ENCODE measurements at places on chromosomes 5 and 9.

DNA sequence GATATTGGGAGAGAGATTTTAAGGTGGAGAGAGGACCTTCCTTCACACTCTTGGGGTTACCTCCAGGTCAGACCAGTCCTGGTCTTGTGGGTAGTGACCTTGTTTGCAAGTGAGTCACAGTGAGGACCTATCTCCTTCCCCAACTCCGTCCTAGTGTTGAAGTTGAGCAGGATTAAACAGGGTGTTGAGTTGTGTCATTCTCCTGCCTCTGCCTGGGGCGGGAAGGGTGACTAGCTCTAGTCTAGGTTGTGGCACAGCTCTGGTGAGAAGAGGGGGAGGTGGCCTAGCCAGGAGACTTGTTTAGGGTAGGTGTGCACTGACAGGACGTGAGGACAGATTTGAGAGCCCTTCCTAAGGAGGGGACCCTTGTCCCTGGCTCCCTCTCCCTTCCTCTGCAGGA, 119.6 kb upstream of the PITX1 start:
- DNase-seq, result no peak

GRCh38 chr5:81552852-81553566, 159.1 kb upstream of the ACOT12 start:
- DNase-seq, result no peak

DNA sequence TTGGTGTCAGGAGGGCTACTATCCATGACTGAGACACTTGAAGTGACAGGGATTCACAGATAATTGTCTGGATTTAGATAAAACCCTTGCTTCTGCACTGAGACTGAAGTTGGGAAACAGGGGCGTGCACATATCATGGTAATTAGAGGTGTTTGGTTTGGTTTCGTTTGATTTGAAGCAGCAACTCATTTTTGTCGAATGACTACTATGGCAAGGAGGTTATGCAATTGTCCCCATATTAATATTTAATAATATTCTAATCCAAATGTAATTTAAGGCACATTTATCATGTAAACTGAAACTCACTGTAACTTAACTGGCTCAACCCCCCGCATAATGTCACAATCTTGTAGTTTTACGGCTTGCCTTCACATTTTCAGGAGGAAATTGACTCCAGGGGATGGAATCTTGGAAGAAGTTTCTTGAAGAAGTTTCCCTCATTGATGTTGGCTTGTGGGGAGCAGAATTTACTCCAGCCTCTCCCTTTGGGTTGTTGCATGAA, 12.5 kb downstream of the ZNF366 start:
- no peak for DNase-seq

GRCh38 chr9:129597355-129598088, 23.4 kb downstream of the C9orf50 start:
- DNase-seq, result no peak

GRCh38 chr5:160352308-160352707, 18.1 kb downstream of the C1QTNF2 start:
- DNase-seq, result no peak

GRCh38 chr9:122058051-122058450, 35.1 kb downstream of the TTLL11 start:
- DNase-seq, result no peak

DNA sequence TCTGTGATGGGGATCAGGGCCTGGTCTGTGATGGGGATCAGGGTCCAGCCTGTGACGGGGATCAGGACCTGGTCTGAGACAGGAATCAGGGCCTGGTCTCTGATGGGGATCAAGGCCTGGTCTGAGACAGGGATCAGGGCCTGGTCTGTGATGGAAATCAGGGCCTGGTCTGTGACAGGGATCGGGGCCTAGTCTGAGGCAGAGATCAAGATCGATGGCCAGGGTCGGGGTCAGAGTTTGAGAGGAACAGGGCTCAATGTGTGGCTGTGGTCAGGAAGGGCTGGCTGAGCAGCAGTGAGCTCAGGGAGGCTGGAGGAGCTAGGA, 33.8 kb upstream of the TMEM250 start:
- no peak for DNase-seq

- no peak for DNase-seq
Measured at GRCh38 chr9:134101623-134102149, 33.9 kb upstream of the BRD3 start.

DNA sequence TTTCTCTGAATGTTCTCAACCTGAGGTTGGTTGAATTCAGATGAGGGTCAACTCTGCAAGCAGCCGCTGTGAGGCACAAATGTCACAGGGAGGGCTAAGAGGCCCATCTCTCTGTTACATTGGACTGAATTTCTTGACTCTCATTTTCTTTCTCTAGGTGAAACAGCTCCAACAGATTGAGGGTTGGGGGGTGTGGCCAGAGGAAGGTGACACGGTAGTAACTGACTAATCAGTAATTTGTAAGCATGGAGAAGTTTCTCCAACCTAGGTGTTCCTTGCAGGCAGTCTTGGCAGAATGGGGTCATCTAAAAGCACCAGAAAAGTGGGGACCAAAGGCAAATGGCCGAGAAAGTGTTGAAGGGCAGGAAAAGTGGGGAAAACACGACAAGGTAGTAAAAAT, 16.8 kb downstream of the CCT5 start:
- no peak for DNase-seq

DNA sequence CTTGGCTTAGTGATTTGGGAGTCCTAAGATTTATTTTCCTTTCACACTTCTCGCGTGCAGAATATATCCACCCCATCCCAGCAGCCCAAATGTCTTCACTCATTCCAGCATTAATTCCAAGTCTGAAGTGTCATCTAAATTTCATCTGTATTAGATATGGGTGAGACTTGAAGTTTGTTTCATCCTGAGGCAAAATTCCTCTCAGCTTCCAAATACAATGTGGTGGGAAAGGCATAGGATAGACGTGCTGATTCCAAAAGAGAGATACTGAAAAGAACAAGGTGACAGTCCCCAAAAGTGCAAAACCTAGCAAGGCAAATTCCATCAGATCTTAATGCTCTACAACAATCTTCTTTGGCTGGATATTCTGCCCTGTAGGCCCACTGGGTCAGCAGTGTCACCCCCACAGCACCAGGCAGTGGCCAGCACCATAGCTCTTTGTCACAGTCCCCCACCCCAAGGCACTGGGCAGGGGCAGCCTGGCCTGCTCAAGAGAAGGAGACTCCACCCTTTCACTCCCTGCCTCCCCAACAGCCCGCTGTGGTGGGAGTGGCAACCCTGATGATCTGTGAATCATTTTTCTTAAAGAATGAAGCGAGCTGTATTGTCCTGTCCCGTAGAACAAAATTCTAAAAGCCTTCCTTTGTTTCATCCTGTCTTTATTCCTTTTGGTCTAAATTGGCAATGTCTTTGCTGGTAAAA, 2.7 kb upstream of the ADAM19 start:
- no peak for DNase-seq

DNA sequence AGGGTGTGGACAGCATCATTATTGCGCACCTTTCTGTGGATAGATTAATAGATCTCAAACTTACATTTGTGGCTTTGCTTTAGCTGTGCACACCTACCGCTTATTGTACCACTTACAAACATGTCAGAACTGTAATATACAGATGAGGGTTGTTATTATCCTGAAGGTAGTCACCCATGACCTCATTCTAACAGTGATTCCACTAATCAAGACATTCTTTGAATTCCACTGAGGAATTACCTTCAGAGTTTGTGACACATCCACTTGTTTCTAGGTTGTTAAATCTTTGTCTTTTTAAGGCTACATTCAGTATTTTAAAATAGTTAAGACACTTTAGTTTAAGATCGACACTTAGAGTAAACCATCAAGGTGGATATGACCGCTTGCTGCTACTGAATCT, 7.8 kb downstream of the KCNV2 start:
- DNase-seq, result no peak

Data from stimulated activated CD8-positive, alpha-beta memory T cell treated with anti-CD3 and anti-CD28 coated beads, Interleukin-15, amount 100 ng/mL, for 24 hours (primary cell).